ENCODE measurements at places on chromosomes 1 and 21.

DNA sequence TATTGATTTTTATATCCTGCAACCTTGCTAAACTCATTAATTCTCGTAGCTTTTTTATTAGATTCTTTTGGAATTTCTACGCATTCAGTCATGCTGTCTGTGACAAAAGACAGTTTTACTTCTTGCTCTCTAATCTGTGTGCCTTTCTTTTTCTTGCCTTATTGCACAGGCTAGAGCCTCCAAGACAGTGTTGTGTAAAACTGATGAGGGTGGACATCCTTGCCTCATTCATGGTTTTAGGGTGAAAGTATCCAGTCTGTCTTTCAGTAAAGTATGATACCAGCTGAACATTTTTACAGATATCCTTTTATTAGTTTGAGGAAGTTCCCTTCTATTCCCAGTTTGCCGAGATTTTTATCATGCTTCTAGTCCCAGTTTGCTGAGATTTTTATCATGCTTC lies 133.8 kb downstream of the HS2ST1 start:
- DNase-seq = no peak

DNA sequence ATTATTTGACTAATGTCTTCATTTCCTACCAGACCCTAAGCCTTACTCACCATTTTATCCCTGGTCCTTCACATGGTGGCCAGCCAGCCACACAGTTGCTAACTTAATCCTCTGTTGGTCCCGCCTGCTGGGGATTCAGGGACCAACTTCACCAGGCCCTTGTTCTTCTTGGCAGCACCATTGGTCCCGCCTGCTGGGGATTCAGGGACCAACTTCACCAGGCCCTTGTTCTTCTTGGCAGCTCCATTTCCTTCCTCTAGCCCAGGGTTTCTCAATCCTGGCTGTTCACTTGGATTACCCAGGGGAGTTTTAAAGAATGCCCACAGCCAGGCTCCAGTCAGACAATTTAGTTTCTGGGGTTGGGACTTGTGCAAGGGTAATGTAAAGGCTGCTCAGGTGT lies 233.1 kb upstream of the CSF3R start:
- no peak for DNase-seq

DNA sequence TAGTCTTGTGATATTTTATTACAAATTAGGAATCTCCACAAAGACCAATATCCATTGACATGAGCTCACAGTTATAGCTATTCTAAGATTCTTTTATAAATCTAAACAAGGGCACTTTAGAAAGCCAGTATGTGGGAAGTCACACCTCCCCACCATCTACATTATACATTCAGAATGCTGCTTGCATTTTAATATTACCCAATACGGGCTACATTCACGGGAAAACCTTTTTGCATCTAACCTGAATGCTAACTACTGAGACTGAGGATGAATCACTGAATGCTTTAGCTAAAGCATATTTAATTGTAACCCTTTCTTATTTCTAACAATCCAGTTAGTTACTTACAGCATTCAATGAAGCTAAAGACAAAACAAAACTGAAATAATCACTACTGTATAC lies 53.1 kb downstream of the PCSK9 start:
- no peak for DNase-seq

GRCh38 chr21:34221331-34222030 lies 142.3 kb upstream of the KCNE2 start:
- DNase-seq = no peak

DNA sequence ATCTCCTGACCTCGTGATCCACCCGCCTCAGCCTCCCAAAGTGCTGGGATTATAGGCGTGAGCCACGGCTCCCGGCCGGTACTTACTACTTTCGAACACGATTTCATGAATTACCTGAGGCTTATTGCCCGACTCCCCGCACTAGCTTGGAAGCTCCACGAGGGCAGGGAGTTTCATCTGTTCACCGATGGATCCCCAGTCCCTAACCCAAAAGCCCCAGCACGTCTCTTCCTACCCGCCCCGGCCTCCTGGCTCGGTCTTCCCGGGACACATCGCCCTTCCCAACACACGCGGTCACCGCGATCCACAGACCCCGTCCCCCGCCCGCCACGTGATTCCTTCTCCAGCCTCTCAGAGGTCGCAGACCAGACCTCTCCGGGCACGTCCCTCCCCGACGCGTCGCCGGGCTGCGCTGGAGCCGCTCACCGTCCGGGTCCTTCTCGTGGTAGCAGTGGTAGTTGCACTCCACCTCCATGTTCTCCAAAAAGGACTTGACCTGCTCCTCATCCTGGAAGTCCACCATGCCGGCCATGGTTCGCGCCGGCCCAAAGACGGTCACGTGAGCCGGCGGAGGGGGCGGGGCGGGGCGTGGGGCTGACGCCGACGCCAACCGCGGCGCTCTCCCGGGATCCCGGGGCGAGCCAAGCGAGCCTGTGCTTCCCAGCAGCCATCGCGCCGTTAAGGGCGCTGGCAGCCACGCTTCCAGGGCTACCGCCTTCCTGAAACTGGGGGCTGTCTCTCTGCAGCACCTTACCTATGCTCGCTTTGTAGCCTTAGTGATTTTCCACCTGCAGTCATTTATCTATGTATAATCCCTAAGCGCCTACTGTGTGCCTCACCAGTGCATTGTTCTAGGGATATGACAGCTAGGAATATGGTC lies at the start of gene COA7:
Gene COA7, minus strand, starts transcription at position 553 of the 880 bp plus-strand sequence. Its CDS starts 21 bp downstream, at position 532.
- peak; percentile 81 for DNase-seq

- no peak for DNase-seq
These were observed 4.6 kb upstream of the GMEB1 start for GRCh38 chr1:28663871-28664470.

DNA sequence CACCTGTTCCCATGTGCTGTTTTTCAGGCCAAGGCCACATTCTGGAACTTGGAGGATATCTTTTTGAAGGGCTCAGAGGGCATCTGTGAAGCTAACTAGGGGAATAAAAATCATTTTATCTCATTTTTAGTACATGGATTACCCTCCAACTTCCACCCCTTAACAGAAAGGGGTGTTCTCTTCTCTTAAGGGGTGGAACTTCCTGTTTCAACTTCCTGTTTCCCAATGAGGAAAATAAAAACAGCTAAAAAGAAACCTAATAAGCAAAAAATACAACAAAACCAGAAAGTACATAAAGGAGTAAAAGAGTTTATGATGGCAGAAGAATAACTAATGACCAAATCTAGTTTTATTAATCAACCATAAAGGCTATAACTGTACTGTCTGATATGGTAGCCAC lies 24.8 kb upstream of the SLC22A15 start:
- no peak for DNase-seq

GRCh38 chr1:231171623-231172197 lies 9.9 kb downstream of the TRIM67 start:
- DNase-seq = no peak

GRCh38 chr1:171251042-171251951 lies 3.0 kb downstream of the FMO1 start:
- peak; percentile 56 for DNase-seq

DNA sequence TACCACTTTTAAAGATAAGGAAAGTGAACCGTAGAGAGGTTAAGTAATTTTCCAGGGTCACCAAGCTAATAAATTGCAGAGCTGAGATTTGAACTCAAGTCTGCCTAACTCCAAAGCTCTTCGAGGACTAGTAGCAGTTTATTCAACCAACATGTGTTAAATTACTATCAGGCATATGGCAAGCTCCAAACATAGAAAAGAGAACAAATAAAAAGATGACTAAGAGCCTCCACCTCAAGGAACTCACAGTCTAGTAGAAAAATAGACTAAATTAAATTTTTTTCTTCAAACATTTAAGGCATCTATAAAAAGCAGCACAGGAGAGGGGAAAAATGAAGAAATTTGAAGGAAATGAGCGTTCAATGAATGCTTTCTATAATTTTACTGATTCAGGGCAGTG lies 22.2 kb downstream of the SLC9C2 start:
- no peak for DNase-seq

DNA sequence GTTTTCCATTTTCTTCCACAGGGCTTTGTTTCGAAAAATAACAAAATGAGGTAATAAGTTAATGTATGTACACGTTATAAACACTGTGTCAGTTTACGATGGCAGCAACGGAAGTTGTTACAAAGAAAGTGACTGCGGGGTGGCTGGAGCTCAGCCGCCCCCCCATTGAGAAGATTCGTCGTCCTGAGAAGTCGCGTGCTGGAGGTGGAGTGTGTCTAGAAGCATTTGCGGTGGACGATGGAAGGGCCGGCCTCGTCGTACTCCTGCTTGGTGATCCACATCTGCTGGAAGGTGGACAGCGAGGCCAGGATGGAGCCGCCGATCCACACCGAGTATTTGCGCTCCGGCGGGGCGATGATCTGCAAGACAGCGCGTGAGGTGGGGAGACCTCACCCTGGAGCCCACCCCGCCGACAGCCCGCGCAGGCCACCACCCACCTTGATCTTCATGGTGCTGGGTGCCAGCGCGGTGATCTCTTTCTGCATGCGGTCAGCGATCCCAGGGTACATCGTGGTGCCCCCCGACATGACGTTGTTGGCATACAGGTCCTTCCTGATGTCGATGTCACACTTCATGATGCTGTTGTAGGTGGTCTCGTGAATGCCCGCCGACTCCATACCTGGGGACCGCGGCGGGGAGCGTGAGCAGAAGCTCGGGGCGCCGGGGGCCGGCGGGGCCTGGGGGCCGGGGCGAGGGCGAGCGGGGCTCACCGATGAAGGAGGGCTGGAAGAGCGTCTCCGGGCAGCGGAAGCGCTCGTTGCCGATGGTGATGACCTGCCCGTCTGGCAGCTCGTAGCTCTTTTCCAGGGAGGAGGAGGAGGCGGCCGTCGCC lies 2.4 kb downstream of the ACTA1 start:
- DNase-seq = no peak

DNA sequence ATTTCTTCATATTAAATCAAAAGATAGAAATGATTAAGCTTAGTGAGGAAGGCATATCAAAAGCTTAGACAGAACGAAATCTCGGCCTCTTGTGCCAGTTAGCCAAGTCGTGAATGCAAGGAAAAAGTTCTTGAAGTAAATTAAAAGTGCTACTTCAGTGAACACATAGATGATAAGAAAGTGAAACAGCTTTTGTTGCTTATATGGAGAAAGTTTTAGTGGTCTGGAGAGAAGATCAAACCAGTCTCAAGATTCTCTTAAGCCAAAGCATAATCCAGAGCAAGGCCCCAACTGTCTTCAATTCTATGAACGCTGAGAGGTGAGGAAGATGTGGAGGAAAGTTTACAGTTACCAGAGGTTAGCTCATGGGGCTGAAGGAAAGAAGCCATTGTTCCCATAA lies 88.4 kb downstream of the ADGRL2 start:
- no peak for DNase-seq

DNA sequence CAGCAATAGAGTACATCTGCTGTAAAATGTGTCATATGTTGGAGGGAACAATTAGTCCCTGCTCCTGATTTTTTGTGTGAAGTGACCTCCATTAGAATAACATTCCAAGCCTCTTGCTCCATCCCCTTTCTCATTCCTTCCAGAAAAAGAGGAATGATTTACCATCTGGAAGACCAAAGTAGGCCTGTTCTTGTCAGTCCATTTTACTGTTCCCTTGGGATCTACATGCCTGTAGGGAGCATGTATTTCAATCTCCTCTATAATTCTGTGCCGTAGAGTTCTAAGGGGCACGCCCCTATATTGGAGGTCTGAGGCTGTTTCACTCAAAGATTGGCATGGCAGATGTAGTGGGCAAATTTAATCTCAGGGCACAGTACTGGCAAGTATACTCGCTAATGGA lies 48.8 kb upstream of the MAN1A2 start:
- DNase-seq = no peak

DNA sequence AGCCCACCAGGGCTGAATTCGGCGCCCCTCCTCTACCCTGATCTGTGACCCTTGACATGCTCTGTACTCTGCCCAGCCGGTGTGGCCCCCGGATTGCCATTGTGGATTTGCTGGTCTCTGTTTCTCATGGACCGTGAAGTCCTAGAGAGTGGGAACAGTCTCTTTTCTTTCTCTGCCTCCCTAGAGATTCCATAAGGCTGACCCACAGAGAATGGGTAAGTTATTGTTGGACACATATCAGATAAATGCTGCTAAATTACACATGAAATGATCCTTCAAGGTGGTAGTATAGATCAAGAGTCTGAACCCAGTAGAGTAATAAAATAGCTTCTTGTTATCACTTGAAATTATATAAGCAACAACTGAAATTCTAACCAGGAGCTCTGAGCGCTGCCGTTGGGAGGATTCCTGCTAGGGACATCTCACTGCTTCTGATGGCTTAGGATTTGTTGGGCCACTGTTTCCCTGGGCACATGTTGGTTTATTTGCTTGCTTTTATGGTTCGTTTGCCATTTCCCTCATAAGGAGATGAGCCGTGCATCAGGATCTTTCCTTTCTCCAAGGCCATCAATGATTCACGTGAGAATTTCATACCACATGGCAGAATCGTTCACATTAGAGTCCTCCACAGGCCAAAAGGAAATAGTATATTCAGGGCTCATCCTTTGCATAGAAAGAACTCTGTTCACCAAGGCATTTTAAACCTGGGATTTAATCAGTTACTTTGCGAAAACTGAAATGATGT lies 111.9 kb downstream of the ZBTB18 start:
- no peak for DNase-seq

DNA sequence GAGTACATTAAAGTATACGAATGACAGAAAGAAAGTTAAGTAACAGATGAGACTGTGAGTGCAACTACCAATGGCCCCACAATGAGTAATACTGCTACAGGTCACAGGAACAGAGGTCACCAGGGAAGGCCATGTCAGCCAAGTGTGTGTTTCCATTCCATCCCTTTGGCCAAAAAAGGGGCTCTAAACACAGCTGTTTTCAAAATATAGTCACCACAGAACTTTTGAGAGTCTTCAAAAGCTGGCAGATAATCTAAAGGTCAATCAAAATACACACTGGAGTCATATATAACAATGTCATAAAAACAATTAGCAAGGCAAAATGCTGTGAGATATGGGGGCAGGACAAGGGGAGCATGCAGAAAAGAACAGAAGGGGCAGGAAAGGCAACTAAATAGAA lies 10.2 kb downstream of the USP24 start:
- DNase-seq = no peak

GRCh38 chr1:229204921-229205777 lies 65.8 kb upstream of the RAB4A start:
- no peak for DNase-seq

DNA sequence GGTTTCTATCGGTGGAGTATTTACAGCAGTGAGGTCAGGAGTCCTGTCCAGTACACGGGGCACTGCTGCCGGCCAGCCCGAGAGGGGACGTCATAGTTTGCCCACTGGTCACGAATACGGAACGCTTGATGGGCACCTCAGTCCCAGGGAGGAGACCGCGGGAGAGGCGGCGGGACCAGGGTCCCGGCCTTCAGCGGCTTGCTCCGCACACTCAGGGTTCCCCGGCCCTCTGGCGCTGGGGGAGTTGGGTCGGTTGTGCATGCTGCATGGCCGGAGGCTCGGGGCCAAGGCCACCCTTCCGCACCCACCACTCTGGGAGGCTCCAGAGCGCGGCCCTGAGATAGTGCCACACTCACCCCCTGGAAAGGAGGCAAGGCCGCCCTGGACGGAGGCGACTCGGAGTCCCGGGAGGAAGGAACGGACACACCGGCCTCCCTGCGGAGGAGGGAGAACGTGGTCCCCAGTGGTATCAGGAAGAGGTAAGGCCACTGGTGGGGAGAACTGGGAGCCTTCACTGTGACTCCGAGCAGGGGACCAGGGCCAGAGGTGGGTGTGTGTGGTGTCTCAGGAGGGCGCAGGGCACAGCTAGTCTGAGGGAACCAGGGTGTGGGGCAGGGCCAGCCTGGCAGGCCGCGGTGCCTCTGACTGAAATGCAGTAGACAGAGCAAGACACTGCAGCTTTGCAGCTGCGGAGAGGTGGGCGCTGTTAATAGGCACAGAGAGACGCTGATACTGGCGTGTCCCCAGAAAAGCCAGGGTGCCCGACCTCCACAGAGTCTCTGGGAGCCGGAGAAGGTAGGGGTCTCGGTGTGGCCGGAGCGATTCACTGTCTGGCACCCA lies 28.6 kb upstream of the PRSS38 start:
- DNase-seq = peak; percentile 21

GRCh38 chr1:231020816-231021215 lies 19.2 kb downstream of the FAM89A start:
- DNase-seq = no peak
